CD4-positive, alpha-beta memory T cell (primary cell): ENCODE measurements at places on chromosomes 2 and 18.

GRCh38 chr2:75074228-75074627 lies 115.8 kb downstream of the POLE4 start:
- no peaks in the 10 kb centered on the region for H3K36me3 ChIP-seq
- DNase-seq: no peak
- no peak overlapping the region for H3K4me3 ChIP-seq
- H3K4me1 ChIP-seq: no peaks in the 10 kb centered on the region

DNA sequence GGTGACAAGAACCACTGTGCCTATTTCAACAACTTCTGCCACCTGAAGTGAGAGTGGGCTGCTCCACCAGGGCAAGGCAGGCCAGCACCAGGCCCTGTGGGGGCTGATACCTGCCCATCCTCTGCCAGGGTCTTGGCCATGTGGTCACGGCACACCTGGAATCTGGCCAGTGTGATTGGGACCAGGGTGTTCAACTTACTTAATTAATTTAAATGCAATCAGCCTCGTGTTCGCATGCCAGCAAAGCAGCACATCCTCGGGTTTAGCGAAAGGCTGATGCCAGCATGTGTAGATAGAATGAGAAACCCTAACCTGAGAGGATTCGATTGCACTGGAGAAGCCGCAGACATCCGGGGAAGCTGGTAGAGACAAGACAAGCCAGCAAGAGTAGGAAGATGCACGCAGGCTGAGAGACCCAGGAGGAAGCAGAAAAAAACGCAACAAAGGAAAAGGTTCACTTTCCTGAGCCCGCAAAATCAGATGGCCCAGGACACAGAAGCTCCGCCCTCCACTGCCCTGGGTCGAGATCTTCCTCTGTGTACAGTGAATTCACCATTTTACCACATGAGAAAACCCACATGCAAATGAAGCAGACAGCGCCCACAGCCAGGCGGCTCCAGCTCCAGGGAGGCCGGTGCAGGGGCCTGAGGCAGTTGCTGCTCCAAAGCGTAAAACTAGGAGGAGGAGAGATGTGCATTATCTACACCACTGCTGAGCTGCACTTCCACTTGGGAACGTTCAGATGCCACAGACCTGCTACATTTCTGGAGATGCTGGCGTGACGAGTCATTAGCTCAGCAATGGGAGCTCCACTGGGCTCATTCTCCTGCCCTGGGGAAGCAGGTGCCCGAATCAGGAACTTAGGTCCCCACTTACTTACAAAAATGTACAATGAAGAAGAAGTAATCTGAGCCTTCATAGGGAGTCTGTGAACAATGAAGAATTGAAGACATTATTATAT lies 92.1 kb downstream of the TMEM18 start:
- H3K4me1 ChIP-seq: peaks cover 17% of the 10 kb centered on the region
- no peak overlapping the region for H3K4me3 ChIP-seq
- DNase-seq: peak; percentile 52
- H3K27me3 ChIP-seq: peaks cover 7% of the 10 kb centered on the region

GRCh38 chr2:96967436-96967835 lies 18.9 kb downstream of the FAM178B start:
- H3K4me3 ChIP-seq: no peak overlapping the region
- no peak for DNase-seq
- no peaks in the 10 kb centered on the region for H3K27me3 ChIP-seq
- H3K4me1 ChIP-seq: peaks cover 52% of the 10 kb centered on the region
- H3K36me3 ChIP-seq: no peaks in the 10 kb centered on the region

GRCh38 chr2:68839260-68839833 lies 31.9 kb downstream of the BMP10 start:
- no peaks in the 10 kb centered on the region for H3K36me3 ChIP-seq
- no peaks in the 10 kb centered on the region for H3K27me3 ChIP-seq
- no peak overlapping the region for H3K4me3 ChIP-seq
- H3K27ac ChIP-seq: no peak overlapping the region
- H3K4me1 ChIP-seq: peaks cover 16% of the 10 kb centered on the region

DNA sequence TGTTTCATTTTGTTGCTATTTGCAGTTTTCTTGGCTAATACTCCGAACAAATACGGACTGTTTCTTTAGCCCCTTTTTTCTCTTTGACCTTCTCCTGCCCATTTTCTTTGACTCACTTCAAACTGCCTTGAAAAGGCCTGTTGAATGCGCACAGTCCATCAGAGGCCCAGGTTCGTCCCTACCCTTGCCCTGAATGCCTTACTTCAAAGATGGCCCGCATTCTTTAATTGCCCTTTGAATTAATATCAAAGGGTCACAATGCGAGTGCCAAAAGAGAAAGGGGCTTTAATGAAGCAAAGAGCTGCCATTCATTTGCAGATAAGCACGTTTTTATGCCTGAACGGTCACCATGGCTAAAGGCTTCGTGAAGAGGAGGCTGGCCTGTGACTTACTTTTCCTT lies 29.7 kb downstream of the PAX3 start:
- H3K27ac ChIP-seq: no peak overlapping the region
- no peaks in the 10 kb centered on the region for H3K4me1 ChIP-seq

GRCh38 chr18:21678859-21679258 lies 25.7 kb downstream of the ABHD3 start:
- H3K4me1 ChIP-seq: peaks cover 16% of the 10 kb centered on the region
- no peaks in the 10 kb centered on the region for H3K27me3 ChIP-seq
- no peak for DNase-seq
- H3K36me3 ChIP-seq: no peaks in the 10 kb centered on the region
- H3K4me3 ChIP-seq: no peak overlapping the region
- H3K27ac ChIP-seq: no peak overlapping the region

DNA sequence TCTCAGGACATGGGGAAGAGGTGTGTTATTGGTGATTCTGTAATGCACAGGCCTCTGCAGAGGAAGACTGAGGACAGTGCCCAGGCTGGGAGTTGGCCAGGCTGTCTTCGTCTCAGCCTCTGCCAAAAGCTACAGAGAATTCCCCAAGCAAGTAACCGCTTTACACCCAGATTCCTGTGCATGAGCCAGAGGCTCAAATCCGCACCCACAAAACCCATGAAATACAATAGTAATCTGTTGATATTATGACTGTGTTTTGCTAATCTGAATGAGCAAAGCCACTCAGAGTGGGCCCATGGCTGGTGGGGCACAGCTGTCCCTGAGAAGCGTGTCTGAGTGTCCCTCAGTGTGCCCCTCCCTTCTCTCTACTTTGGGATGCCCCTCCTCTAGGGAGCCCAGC lies 149.5 kb upstream of the PXDN start:
- H3K27ac ChIP-seq: no peak overlapping the region
- H3K27me3 ChIP-seq: no peaks in the 10 kb centered on the region
- DNase-seq: no peak
- no peaks in the 10 kb centered on the region for H3K36me3 ChIP-seq
- H3K4me3 ChIP-seq: no peak overlapping the region

GRCh38 chr2:180046776-180047175 lies 39.7 kb upstream of the CWC22 start:
- no peak for DNase-seq
- H3K4me3 ChIP-seq: no peak overlapping the region
- no peaks in the 10 kb centered on the region for H3K4me1 ChIP-seq
- H3K36me3 ChIP-seq: no peaks in the 10 kb centered on the region
- H3K27ac ChIP-seq: no peak overlapping the region
- H3K27me3 ChIP-seq: no peaks in the 10 kb centered on the region

DNA sequence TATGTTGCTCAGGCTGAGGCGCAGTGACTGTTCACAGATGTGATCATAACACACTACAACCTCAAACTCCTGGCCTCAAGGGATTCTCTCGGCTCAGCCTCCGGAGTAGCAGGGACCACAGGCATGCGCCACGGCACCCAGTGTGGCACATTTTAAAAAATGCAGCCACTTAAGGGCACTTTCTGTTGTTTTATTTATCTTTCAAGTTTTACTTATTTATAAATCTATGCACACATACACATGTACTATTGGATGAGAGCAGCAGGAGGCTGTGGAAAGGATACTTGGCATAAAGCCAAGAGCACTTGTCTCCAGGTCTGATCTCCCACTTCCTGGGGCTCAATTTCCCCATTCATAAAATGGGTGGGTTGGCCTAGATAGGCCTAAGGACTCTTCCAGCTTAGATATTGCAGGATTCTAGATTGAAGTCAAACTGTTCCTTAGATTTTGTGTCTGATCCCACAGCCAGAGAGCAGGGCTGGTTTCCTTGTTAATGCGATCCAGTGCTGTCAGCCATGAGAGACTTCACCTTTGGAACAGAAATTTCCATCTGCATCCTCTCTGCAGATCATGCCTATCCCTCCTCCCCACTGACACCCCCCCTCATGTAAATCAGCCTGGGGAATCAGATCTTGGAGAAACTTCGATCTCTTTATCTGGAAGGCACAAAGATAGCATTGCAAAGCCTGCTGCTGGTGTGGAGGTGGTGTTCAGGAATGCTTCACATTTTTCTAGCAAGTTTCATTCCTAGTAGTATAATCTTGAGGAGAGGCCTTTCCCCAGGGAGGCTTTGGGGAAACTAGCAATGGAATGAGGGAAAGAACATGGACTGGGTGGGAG lies 24.7 kb downstream of the PCBP1 start:
- no peaks in the 10 kb centered on the region for H3K27me3 ChIP-seq
- peaks cover 65% of the 10 kb centered on the region for H3K4me1 ChIP-seq
- DNase-seq: no peak
- no peak overlapping the region for H3K27ac ChIP-seq

GRCh38 chr2:240463866-240464481 lies 28.5 kb downstream of the GPC1 start:
- no peaks in the 10 kb centered on the region for H3K36me3 ChIP-seq
- no peak overlapping the region for H3K4me3 ChIP-seq
- no peak overlapping the region for H3K27ac ChIP-seq
- no peak for DNase-seq

- no peaks in the 10 kb centered on the region for H3K36me3 ChIP-seq
- H3K27me3 ChIP-seq: no peaks in the 10 kb centered on the region
Observed at GRCh38 chr18:58297198-58297597, 253.2 kb downstream of the NEDD4L start.

GRCh38 chr2:122627388-122627787 lies 871.9 kb downstream of the TSN start:
- H3K4me3 ChIP-seq: no peak overlapping the region
- no peaks in the 10 kb centered on the region for H3K4me1 ChIP-seq
- no peak for DNase-seq
- H3K27me3 ChIP-seq: no peaks in the 10 kb centered on the region
- no peaks in the 10 kb centered on the region for H3K36me3 ChIP-seq

- no peaks in the 10 kb centered on the region for H3K36me3 ChIP-seq
- H3K27ac ChIP-seq: no peak overlapping the region
- no peak overlapping the region for H3K4me3 ChIP-seq
- no peaks in the 10 kb centered on the region for H3K4me1 ChIP-seq
Observed at GRCh38 chr2:63530704-63531279, 57.5 kb downstream of the WDPCP start.

- no peaks in the 10 kb centered on the region for H3K27me3 ChIP-seq
- no peaks in the 10 kb centered on the region for H3K36me3 ChIP-seq
- no peak for DNase-seq
Observed at GRCh38 chr2:148721520-148721931, 77.0 kb downstream of the EPC2 start.

DNA sequence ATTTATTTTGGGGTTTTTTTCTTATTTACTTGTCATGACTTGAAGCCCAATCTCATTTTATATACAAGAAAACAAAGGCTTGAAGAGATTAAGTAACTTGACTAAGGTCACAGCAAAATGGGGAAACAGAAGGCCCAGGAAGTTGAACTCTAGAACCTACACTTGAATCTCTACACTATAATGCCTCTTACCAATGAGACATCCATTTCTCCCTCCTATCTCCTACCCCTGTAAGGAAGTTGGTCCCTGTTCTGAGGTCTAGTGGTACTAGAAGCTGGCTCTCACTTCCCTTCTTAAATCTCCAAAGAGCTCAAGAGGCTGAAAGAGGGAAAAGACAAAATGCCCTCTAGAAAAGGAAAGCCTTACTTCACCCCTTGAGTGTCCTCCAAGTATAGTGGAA lies 25.5 kb upstream of the IHH start:
- no peak for DNase-seq
- no peak overlapping the region for H3K4me3 ChIP-seq
- no peaks in the 10 kb centered on the region for H3K27me3 ChIP-seq
- no peaks in the 10 kb centered on the region for H3K36me3 ChIP-seq
- no peak overlapping the region for H3K27ac ChIP-seq
- H3K4me1 ChIP-seq: no peaks in the 10 kb centered on the region

DNA sequence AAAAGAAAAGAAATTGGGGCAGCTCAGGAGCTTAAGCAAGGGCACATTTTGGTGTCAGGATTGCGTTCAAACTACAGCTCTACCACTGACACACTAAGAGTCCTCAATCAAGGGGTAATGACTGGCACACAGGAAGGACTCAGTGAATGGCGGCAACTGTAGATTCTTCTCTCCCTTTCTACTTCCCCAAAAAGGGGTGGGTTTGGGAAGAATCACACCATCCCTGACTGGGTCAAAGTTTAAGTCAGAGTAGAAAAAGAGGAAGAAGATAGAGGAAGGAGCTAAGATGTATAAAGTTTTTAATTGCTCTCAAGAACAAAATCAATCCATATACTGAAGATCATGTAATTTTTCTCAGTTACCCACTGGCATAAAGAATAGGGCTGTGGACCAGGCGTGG lies 2.6 kb downstream of the NLRC4 start:
- H3K27ac ChIP-seq: no peak overlapping the region
- no peak for DNase-seq
- no peaks in the 10 kb centered on the region for H3K27me3 ChIP-seq
- H3K36me3 ChIP-seq: no peaks in the 10 kb centered on the region

DNA sequence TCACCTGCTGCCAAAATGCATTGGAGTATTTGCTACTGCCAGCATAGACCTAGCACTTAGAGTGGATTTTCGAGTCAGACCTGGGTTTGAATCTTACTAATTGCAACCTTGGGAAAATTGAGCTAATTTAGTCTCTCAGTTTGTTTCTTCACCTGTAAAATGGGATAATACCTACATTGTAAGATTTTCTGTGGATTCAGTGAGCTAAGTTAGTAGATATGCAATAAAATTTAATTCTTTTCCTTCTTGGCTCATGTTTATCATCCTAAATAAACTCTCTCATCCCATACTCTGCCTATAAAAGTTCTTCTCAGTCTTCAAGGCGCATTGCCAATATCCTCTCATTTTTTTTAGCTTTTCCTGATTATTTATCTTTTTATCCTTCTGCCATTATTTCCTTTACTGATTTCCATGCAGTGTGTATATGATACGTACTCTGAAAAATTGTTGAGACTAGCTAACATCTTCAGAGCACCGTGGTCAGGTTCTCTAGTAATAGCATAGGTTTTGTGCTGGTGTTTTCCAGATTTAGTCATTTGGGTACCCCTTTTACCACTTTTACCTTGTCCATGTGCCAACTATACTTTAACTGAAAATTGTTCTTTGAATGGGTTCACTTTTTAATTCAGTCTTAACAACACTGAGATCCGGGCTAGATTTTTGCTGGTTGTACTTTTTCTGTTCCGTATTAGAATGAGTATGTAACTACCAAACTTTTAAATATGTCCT lies 7.3 kb downstream of the CEP192 start:
- H3K36me3 ChIP-seq: peaks cover 12% of the 10 kb centered on the region
- H3K4me1 ChIP-seq: peaks cover 39% of the 10 kb centered on the region
- no peak overlapping the region for H3K4me3 ChIP-seq
- no peak overlapping the region for H3K27ac ChIP-seq
- DNase-seq: no peak
- H3K27me3 ChIP-seq: no peaks in the 10 kb centered on the region

GRCh38 chr2:144666032-144666431 lies 146.1 kb upstream of the ZEB2 start:
- no peak for DNase-seq
- no peaks in the 10 kb centered on the region for H3K27me3 ChIP-seq
